ENCODE measurements at places on chromosomes 1 and 21. TPM values are rescaled to one million over a fixed set of nuclear protein-coding genes. Genes with fewer than 3 reads are reported as not detected.

GRCh38 chr21:46554431-46555224, 50.3 kb downstream of the S100B start:
- DNase-seq = no peak

GRCh38 chr1:64476251-64476952, 6.5 kb downstream of the CACHD1 start:
- DNase-seq = no peak

- no peak for DNase-seq
Measured at GRCh38 chr1:205074513-205074912, 9.7 kb downstream of the TMEM81 start.

DNA sequence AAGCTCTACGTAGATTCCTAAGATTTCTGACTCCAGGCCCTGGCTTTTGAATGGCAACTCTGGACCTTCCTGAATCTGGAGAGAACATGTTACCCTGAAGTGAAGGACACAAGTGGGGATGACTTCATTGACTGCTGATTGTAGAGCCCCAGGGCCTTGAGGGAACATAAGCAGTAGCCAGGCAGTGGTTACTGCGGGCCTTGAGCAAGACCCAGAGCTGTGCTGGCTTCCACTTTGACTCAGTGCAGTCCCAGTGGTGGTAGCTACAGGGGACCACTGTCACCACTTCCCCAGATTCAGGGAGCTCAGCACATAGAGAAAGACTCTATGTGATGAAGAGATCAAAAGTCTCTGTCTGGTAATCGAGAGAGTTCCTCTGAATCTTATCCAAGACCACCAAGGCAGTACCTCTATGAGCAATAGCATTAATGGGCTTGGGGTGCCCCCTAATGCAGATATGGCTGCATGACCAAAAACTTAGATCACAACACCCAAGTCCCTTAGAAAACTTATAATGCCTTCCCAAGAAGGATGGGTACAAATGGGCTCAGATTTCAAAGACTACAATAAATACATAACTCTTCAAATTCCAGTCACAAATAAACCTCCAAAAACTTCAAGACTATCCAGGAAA, 1278.3 kb downstream of the AMY1C start:
- DNase-seq = no peak

DNA sequence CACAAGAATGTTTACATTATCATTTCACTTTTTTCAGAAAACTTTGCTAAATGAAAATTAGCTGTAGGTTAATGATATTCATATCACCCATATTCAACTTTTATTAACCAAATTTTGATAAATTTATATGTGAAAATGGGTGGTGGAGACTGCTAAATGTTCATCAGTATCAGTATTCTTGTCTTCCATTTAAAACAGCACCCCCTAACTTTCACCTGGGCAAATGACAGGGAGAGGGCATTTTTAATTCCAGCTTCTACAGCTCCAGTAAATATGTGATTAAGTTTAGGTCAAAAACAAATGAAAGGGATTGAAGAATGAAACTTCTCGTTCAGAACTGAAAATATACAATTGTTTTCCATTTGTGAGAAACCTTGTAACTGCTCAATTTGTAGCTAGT, 722.2 kb downstream of the KCNT2 start:
- DNase-seq = no peak

Gene WNT4
- total RNA-seq = not detected

Gene MIXL1
- not detected for total RNA-seq

GRCh38 chr1:86258101-86258500, 101.5 kb upstream of the COL24A1 start:
- no peak for DNase-seq

DNA sequence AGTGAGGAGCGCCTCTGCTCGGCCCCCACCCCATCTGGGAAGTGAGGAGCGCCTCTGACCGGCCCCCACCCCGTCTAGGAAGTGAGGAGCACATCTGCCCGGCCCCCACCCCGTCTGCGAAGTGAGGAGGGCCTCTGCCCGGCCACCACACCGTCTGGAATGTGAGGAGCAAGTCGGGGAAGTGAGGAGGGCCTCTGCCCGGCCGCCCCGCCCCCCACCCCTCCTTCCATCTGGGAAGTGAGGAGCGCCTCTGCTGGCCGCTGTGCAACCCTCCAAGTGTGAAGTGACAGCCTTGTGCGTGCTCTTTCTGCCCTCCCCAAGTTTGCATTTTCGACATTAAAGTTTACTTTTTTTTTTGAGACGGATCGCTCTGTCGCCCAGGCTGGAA, 5.1 kb upstream of the ZZZ3 start:
- no peak for DNase-seq

GRCh38 chr1:201470581-201470980, 1.6 kb upstream of the PHLDA3 start:
- DNase-seq = no peak

DNA sequence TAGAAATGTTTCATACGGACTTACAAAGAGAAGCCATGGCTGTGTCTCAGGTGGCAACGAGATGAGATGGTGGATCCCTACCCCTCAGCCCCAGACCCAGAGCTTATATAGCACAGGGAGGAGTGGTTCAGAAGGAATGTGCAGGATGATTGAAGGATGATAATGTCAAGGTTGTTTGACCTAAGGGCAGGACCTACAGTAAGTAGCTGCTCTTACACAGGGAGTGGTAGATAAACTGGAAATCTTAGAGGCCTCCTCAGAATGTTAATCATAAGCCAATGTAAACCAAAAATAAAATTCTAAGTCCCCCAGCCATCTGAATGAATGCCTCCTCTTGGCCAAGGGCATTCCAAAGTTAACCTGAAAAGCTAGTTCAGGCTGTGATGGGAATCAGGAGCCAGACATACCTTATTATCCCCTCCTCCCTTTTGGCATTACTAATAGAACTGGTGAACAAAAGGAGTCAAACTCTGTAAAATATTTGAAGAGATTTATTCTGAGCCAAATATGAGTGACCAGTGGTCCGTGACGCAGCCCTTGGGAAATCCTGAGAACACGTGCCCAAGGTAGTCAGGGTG, 45.8 kb upstream of the PDE9A start:
- DNase-seq = no peak

Gene KCNE2
- total RNA-seq = not detected

Gene TMEM125
- total RNA-seq = not detected

GRCh38 chr21:38832664-38833063, 26.9 kb downstream of the ETS2 start:
- no peak for DNase-seq

Gene SLC35F3
- total RNA-seq = 0.13 TPM

GRCh38 chr21:16370186-16370585, 640.4 kb downstream of the USP25 start:
- DNase-seq = no peak

Gene S100A8
- total RNA-seq = not detected

DNA sequence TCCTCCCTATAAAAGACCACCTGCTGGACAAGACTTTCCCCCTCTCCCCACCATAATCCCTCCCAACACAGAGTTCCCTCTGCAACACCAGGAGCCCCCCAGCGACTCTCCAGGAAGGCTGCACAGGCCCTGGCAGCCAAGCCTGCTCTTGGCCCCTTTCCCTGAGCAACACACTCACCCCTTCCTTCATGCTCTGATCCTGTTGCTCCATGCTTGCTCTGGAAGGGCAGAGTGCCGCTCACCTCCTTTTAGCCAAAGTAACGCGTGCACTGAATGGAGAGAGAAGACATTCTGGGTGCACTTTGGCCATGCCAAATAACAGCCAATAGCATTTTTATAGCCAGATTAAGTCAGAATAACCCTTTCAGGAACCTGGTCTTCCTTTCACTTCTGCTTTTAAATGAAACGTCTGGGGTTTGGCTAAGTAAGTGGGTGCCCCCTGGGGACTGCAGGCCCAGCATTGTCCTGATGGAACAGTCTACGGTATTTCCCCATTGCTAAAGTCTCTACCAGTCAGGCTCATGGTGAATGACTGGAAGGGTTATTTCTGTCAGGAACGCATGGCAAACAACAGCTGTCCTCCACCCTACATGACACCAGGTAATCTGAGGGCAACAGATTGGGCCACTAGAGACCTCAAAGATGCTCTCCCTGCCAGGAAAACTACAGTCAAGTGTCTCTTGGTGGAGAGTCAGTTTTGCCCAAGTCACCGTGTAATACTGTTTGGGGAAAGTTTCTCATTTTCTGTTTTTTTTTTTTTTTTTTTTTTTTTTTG, at the start of gene SLC2A5:
Gene SLC2A5 (minus strand): TSS at position 310 of the 775 bp plus-strand sequence. CDS start 99 bp downstream, at position 211.
- DNase-seq = no peak

GRCh38 chr1:232684371-232685105, 54.6 kb upstream of the SIPA1L2 start:
- DNase-seq = no peak

GRCh38 chr1:199747984-199748383, 279.5 kb upstream of the NR5A2 start:
- DNase-seq = no peak

Gene ANKRD35
- 0.10 TPM for total RNA-seq

- DNase-seq = no peak
Measured at GRCh38 chr1:182229921-182230491, 161.6 kb downstream of the GLUL start.

DNA sequence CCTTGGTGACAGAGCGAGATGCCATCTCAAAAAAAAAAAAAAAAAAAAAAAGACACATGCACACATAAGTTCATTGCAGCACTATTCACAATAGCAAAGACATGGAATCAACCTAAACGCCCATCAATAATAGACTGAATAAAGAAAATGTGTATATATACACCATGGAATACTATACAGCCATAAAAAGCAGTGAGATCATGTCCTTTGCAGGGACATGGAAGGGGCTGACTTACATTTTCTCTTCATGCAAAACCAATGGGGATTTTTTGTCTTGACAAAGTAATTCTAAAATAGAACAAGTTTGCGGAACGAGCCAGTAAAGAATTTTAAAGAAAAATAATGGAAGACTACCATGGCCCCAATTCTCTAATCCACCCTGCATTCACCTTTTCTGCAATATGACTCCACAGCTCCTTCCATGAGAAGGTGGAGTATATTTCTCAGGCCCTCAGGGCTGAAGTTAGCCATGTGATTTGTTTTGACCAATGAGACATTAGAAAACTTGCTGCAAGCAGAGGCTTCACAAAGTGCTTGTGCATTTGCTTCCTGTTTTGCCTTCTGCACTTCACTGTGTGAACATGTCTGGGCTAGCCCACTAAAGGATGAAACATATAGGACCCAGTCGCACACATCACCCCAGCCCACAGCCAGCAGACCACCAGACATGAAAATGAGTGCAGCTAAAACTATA, 78.8 kb upstream of the NR5A2 start:
- no peak for DNase-seq

Gene SLC5A9
- not detected for total RNA-seq

DNA sequence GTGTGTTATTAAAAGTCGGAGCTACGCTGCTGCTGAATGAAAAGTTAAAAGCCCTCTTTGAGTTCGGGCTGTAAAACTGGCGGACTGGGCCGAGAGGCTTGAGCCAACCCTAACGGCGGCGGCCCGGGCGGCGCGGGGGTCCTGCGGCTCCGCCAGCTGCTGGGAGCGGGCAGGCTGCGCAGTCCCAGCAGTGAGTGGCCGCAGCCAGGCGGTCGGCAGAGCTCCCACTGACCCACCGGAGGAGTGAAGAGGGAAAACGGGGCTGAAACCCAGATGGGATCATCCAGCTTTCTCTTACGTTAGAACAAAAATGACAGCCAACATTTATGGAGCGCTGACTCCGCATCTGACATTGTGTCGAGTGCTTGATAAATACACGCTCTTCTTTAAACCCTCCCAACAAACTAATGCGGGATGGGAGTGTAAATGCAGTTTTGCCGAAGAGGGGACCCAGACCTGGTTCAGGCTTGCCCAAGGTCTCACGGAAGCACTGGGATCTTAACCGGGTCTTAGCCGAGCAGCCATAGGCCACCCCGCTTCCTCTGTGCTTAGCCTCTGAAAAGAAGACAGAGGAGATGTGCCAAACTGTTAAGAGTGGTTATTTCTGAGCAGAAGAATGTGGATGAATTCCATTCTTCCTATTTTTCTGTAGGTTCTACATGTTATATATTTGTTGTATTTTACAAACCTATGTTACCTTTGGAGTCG, 3.5 kb downstream of the GRHL3 start:
- DNase-seq = no peak

Gene IRF2BP2
- total RNA-seq = 69.3 TPM

Gene OLFML2B
- total RNA-seq = 1.5 TPM

DNA sequence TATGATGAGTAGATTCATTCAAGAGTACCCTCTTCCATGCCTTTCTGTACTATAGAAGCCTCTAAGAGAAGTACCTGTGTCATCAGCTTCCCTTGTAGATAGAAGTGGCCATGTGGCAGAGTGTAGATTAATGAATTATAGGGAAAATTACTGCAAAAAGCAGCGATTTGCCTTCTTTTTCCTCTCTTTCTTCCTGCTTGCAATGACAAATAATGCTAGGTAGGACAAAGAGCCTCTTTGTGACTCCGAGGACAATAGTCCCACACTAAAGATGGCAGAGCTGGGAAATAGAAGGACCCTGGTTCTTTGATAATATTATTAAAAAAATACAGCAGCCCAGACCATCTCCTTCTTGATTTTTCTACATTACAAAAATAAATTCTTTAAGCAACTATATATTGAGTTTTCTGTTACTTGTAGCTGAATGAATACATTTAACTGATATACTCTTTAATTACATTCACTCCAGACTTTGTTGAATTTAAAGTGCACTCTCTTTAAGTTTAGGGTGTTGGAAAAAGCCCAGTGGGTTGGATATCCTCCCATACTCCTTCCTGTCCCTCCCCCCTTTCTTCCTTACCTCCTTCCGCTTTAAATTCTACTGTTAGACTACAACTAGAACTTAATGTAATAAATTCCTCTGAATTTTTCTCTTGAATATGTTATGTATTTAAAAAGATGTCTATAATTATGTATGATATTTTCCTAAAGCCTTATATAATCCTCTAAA, 198.2 kb upstream of the APP start:
- no peak for DNase-seq

Gene FCRL6
- total RNA-seq = not detected

Gene FCRLB
- total RNA-seq = not detected

DNA sequence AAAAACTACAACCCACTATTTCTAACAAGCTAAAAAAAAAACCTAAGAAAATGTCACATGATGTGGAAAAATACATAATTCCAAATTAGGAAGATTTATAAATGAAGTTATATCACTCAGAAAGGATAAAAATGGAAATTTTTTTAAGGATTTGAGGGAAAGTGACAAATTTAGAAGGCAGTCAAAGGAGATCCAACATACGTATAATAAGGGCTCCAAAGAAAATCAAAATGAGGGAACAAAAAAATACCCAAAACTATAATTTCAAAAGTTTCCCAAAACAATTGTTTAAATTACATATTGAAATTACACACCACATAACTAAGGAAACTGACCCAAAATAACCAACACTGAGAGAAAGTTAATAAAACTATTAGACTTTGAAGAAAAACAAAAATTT, 381.1 kb upstream of the KAZN start:
- no peak for DNase-seq

DNA sequence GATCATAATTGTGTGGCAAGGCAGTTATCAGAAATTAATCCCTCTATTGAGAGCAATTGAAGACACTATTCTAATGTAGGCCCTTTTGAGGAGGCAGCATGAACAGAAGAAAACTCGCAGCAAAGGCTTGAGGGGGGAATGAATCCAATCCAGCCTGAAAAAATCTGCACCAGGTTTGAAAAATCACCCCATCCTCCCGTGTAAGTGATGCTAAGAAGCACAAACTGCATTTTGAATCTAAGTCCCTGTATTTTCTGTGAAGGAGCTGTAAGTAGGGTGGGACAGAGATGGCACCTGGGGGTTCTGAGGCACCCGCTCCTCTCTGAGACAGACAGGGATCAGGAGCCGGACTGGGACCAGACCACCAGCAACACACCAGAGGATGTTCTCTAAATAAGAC, at the start of gene CRB1:
Gene CRB1 (plus strand): TSS at position 241 of the 400 bp plus-strand sequence. CDS start 161 bp downstream, outside the sequence.
- no peak for DNase-seq

GRCh38 chr1:50659107-50659662, 235.9 kb upstream of the DMRTA2 start:
- DNase-seq = no peak

GRCh38 chr1:155016231-155016831, 13.7 kb downstream of the ZBTB7B start:
- no peak for DNase-seq

GRCh38 chr1:94325377-94326302, 88.3 kb upstream of the ARHGAP29 start:
- no peak for DNase-seq

Data from activated T-cell treated with anti-CD3 and anti-CD28 coated beads, Interleukin-2, amount 50 U/mL, for 4 hours (primary cell).